OCI-M1 (cell line): ENCODE measurements at places on chromosomes 12 and 14.
A peak's percentile ranks its signal among the peaks of the same experiment; 100 is the strongest.

- DNase-seq: no peak
These were observed 2.0 kb downstream of the EFCAB11 start for GRCh38 chr14:89952576-89952975.

DNA sequence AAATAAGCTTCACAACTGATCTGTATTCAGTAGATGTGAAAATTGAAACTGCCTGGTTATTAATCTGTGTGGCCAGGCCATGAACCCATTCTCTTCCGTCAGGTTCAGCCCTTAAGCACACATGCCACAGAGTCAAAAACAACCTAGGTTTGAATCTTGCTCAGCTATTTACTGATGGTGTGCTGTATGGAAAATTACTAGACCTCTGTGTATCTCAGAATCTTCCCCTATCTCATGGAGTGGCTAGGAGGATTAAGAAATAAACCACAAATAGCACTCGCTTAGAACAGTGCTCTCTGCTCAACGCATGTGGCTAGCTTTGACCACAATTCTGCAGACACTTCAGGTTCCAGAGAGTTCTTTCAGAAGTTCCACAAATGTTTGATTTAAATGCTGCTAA, 240.7 kb upstream of the PLEKHG7 start:
- peak; percentile 66 for DNase-seq

GRCh38 chr14:20412411-20412810, 890 bp downstream of the TEP1 start:
- peak; percentile 19 for DNase-seq

GRCh38 chr12:42482041-42482747, 107.4 kb downstream of the PRICKLE1 start:
- peak; percentile 79 for DNase-seq

DNA sequence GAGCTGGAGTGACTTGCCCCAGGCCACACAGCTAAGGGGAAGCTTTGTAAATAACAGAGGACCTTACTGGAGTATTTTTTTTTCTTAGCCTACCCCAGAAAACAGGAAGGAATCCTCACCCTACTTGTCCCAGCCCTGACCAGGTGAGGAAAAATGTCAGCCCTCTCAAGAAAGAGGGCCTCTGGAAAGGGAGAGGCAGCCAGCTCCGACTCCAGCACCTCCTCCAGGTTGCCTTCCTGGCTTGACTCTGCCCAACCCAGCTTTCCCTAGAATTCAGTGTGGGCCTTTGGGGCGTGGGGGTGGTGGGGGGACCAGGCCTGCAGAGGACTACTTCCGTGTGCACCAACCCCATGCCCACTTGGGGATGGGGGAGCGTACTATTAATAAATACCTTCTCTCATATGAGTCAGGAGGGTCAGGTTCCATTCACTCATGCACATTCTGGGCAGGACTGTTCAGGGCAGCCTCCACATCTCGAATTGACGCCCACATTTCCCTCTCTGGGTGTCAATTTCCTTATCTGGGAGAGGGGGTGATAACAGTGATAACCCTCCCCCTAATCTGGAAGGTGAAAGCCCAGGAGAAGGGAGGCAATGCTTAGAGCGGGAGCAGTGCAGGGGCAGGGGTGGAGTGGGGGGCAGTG, 5.2 kb downstream of the RHOF start:
- DNase-seq: no peak

DNA sequence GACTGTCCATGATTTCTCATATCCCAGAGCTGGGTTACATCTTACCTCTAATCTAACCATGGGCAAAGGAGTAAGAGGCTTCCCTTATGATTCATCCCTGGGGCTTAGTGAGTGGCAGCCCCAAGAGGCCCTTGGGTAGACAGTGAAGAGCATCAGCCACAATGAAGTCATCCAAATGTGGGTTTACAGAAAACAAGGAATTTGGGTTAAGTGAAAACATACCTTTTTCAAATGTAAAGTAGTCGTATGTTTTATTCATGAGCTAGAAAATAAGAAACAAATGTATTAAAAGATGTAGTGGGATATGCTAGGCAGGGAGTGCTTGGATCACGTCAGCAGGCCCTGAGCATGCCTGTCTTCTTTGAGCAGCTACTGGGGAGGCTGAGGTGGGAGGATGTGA, 54.0 kb upstream of the ELK3 start:
- DNase-seq: peak; percentile 17

DNA sequence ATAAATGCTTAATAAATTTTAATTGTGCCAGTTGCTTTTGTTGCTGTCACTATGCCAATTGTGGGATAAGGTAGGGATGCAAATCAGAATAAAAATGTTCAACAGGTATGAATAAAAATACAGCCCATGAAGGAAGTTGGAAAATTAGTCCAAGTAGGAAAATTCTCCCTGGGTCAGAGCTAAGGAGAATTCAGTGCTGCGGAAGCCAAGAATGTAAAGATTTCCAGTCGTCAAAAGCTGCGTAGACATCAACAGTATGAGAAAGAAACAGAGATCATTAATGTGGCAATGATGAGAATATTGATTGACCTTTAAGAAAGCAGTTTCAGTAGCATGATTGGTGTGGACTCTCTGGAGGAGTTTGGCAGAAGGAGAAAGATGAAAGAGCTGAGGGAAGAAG, 87.9 kb downstream of the PLEKHA5 start:
- DNase-seq: no peak

DNA sequence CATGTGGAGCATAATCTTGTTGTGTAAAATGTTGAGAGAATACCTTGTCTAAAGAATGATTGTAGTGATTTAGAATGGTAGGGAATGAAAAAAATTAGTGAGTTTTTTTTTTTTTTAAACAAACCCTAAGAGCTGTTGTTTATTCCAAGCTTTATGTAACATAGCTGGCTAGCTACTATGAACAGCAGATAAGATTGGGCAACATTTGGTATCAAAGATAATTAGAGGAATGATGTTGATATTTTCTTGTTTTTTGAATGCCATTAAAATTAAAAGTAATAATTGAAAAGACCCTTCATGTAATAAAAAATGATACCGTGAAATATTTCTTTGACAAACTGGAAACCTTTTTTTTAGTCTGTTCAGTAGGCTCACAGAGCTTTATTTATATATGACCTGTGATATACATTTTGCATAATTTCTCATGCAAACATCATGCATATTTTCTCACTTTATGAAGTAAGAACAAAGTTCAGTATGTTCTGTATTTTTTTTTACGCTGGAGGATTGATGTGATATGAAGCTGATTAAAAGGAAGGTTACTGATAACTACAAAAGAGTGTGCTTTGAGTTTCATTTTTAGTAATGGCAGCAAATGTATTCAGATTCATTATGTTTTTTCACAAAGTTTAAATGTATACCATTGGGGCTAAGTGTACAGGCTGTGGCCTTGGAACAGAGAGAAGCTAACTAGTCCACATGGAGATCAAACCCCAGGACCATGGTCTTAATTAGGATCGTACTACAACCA, 8.1 kb downstream of the CPSF6 start:
- DNase-seq: peak; percentile 18

GRCh38 chr12:19432309-19433170, 6.8 kb upstream of the AEBP2 start:
- DNase-seq: no peak

DNA sequence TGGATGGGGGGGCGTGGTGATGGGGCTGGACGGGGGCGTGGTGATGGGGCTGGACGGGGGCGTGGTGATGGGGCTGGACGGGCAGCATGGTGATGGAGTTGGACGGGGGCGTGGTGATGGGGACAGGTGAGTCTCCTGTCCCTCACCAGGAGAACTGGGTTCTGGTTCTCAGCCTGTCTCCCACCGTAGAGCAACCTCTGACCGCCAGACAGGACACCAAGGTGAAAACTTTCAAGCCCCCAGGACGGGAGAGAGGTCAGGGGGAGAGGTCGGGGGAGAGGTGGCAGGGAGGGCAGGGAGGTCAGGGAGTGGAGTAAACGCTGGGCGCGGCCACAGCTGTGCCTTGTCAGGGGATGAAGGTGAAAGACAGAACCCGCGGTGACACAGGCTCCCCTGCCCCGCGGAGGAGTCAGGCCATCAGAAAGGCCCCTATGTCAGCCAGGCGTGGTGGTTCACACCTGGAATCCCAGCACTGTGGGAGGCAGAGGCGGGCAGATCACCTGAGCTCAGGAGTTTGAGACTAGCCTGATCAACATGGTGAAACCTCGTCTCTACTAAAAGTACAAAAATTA, 84.6 kb downstream of the GALNT9 start:
- DNase-seq: no peak

- peak; percentile 65 for DNase-seq
These were observed 14.9 kb downstream of the C2CD5 start for GRCh38 chr12:22529281-22530060.

DNA sequence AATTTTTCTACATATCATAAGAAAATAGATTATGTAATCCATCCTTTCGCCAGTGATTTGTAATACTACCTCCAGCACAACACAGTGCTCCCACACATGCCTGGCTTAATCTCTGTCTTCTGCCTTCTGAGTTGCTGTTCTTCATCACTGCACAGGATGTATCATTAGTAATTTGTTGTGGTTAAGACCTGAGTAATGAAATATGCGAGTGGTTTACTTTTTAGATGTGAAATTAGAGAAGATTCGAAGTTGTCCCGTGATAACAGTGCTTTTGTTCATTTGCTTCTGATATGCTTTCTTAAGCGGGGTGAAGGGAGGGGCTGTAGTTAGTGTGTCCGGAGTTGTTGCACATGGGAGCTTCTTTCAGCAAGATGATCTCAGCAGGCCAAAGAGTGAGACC, 18.1 kb downstream of the KRT85 start:
- no peak for DNase-seq

DNA sequence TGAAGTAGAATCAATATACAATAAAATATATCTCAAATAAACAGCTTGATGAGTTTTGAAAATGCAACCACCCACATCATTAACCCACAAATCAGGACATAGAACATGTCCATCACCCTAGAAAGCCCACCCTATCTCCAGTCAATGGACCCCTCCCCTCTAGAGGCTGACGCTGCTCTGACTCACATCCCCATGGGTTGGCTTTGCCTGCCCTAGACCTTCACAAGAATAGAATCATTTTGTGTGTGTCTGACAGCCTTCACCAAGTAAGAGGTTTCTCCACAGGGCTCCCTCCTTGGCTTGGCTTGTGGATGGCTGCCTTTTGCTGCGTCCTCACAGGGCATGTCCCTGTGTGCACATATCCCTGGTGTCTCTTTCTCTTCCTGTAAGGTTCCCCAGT, 250.2 kb upstream of the RTL1 start:
- DNase-seq: no peak
